CD4-positive, alpha-beta memory T cell (primary cell): ENCODE measurements at places on chromosomes 3 and 15.

GRCh38 chr15:63856711-63857460 is 23.1 kb upstream of the HERC1 start:
- no peak for DNase-seq

- DNase-seq, result peak; percentile 74
Measured at GRCh38 chr15:73700041-73700842, 16.1 kb downstream of the CD276 start.

GRCh38 chr15:72113347-72114031 is 4.5 kb downstream of the MYO9A start:
- no peak for DNase-seq

DNA sequence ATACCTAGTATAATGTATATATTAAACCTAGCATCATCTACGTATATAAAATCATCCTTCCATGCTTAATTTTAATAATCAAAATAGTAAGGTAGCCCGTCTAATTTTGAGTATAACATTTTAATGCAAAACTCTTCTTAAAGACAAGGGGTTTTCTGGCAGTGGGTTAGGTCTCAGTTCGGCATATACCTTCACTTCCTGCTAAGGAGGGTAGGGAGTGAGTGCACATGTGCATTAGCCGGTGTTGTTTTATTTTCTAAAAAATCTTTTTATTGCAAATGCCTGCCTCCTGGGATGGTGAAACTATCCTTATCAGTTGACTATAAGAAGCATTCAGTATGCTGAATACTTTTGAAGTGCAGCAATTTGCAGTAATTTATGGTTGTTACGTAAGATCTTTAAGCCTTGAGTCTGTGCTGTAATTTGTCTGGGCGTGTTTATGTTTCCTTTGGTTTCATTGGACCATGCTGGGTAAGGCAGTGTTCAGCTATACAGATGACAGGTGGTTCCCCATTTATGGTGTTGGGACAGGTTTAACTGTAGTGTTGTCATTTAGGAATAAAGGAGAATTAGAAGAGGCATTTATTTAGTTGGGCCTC is 11.7 kb downstream of the ARHGEF26 start:
- no peak for DNase-seq

DNA sequence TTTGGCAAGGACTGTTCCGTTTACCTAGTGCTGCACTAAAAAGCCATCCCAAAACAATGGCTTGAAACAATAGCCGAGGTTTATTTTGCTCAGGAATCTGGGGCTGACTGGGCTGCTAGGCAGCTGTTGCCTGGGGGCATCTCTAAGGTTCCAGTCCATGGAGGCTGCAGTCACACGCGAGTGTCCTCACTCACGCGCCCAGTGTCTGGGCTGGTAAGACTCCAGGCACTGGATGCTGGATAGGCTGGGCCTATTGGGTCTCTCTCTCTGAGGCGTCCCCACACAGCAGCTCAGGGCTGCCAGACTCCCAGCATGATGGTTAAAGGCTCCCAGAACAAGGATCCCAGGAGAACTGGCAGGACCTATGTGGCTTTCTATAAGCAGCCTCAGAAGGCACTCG is 34.2 kb downstream of the ALS2CL start:
- no peak for DNase-seq

- no peak for DNase-seq
Measured at GRCh38 chr15:77577366-77577950, 55.3 kb downstream of the LINGO1 start.

- no peak for DNase-seq
Measured at GRCh38 chr3:192727032-192727847, at the start of gene FGF12. Gene FGF12 (minus strand): TSS chr3:192727541.

GRCh38 chr3:4850928-4851265 is 128.3 kb upstream of the BHLHE40 start:
- peak; percentile 76 for DNase-seq
